ENCODE measurements at places on chromosomes 2 and 18.

DNA sequence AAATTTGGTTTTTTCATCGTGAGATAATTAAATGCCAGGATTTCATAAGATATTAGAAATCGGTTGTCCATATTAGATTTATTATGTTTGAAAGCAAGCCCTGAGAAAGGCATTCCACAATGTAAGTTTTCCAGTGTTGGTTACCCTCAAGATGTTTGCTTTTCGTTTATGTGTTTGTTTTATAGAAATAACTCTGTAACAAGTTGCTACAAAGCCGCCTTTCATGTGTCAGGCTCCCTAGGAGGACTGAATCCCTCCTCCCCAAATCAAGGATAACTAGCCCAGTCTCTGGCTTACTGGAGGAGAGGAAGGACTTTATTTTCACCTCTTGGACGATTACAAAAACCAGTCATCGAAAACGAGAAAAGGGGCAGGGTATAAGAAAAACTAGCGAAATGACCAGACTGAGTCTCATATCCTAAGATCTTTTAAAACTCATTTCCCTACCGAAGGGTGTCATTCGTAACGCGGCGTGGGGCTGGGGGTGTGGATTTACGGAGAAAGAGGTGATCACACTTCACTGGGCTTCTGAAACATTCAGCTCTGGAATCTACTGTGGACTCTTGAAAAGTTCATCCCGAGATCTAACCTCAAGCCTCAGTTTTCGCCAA is 1.0 kb upstream of the PEX13 start:
- peak; percentile 2 for DNase-seq

DNA sequence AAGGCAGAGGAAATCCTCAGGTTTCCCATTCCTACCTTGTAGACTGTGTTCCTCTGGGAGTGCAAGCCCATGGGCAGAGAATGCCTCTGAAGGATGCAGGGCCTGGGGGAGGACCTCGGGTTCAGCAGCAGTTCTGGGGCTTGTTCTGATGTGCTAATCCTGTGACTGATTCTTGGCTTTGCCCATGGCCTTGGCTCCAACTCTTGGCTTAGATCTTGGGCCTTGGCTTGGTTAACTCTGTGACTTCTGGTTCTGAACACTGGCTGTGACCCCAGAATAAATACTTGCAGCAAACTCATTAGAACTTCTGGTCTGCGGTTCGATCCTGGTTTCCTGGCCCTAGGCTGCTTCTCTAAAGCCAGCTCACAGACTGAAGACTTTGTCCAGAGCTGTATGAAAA is 366.9 kb upstream of the ZEB2 start:
- DNase-seq: no peak

DNA sequence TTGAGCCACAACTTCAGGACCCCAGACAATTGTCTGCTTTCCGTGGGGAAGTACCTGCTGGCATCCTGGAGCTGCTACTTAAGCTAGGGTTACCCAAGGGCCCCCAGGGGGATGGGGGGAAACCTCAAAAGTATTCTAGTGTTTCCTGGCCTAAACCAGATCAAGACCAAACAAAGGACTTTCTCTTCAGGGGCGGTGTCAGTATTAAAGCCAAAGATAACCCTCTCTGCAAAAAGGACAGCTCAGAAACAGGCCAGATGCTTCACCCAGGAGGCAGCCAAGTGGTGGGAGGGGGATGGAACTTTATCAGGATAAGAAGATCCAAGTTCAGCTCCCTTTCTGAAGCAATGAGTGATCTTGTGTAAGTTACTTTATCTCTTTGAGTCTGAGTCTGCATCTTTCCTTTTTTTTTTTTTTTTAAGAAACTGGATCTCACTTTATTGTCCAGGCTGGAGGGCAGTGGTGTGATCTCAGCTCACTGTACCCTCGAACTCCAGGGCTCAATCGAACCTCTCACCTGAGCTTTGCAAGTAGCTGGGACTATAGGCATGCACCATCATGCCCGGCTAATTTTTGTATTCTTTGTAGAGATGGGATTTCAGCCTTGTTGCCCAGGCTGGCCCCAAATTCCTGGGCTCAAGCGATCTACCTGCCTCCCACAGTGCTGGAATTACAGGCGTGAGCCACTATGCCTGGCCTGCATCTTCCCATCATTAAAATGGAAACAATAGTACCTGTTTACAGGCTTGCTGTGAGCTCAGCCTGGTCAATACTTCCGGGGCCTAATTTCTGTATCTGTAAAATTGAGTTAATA is 151.8 kb upstream of the PTPRM start:
- no peak for DNase-seq

DNA sequence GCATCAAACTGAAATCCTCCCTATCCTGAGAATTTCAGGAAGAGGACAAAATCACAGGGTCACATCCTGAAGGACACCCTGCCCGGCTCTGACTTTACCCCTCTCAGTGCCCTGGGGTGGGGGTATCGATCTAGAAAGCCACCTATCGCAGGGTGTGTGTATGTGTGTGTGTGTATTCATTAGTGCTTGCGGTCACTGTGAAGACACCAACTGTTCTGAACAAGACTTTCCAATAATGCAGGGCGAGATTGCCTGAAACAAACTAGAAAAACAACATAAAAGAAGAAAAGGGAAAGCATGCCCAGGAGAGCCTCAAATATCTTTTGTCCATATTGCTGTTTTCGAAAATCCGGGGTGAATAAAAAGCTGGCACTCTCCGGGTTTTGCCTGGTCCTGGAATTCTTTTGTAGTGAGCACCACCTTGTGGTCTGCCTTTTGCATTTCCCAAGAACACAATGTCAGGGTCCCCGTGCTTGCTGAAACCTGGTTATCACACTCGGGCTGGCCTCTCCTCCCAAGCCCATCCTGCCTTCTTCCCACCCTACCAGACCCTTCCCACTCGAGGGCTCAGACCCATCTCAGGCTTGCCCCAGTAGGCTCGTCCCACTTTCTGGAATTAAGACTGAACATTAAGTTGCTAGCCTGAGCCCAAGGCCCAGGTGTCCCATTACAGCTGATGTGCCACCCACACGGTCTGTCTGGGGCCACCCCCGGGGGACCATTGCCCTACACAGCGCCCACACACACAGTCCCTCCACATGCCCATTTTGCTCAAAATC is 25.0 kb upstream of the COPS8 start:
- no peak for DNase-seq

- DNase-seq: no peak
These were observed 72.7 kb upstream of the ZCCHC2 start for GRCh38 chr18:62450175-62450545.

GRCh38 chr2:137367361-137367760 is 596.9 kb upstream of the HNMT start:
- no peak for DNase-seq

GRCh38 chr18:50775207-50775606 is 44.6 kb downstream of the MRO start:
- DNase-seq: no peak

DNA sequence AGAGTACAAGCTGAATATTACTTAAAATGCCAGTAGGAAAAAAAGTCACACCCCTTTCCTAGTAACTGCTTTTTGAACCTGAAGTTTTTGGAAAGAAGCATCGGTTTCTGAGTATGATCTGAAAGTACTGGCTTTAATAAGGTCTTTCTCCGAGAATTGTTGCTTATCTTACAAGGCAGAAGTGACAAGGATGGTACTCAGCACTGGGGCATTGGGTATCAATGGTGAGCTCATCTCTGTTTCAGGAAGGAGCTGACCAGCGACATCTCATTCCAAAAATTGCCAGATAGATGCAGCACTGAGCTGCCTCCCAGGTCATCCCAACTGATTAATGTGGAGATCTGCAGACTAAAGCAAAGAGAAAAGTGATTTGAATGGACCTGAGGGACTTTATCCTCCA is 85.4 kb downstream of the FMNL2 start:
- DNase-seq: no peak
